ENCODE measurements at places on chromosomes 12 and 14. TPM values are rescaled to one million over a fixed set of nuclear protein-coding genes. Genes with fewer than 3 reads are reported as not detected.

Gene NAV3
- total RNA-seq: 4.3 TPM

Gene HOXC9
- total RNA-seq: 15.9 TPM

Gene FBLN5
- 3.3 TPM for total RNA-seq

Gene SRRM4
- total RNA-seq: not detected

Gene ABCC9
- not detected for total RNA-seq

Gene RPL10L
- total RNA-seq: not detected

Gene TSPAN31
- total RNA-seq: 17.7 TPM

Gene SERPINA9
- not detected for total RNA-seq

Gene COX8C
- not detected for total RNA-seq
